ENCODE measurements at places on chromosomes 12 and 14.

DNA sequence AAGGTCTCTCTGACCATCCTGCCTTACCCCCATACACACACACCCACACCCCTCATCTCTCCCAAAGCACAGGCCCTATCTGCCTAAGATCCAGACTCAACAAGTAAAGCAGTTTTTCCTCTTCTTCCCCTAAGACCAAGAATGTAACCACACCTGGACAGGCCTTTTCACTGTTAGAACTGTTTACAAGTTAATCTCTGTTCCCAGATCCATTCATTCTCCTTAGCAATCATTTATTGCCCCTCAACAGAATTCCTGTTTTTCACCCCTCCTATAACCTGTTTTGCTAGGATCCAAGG lies 1.9 kb upstream of the CIROP start:
- DNase-seq: no peak

DNA sequence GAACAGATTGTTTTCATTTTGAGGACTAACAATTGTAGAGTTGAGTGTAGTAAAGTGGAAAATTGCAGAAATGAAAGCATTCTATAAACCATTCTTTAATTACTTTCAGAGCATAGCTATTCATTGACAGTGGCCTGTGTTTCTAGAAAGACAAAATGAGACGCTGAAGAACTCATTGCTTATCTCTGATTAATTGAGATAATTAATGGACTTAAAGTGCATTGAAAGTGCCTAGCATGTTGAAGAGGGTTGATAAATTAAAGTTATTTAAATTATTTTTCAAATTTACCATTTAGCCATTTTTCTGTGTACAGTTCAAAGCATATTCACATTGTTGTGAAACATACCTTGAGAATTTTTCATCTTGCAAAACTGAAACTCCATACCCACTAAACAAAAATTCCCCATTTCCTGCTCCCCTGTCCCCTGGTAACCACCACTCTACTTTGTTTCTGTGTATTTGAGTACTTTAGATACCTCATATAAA lies 57.4 kb downstream of the DAAM1 start:
- no peak for DNase-seq

- no peak for DNase-seq
These were observed 236.1 kb upstream of the PLEKHG7 start for GRCh38 chr12:92466391-92467305.

GRCh38 chr14:91335191-91336092 lies 82.2 kb downstream of the CCDC88C start:
- no peak for DNase-seq

DNA sequence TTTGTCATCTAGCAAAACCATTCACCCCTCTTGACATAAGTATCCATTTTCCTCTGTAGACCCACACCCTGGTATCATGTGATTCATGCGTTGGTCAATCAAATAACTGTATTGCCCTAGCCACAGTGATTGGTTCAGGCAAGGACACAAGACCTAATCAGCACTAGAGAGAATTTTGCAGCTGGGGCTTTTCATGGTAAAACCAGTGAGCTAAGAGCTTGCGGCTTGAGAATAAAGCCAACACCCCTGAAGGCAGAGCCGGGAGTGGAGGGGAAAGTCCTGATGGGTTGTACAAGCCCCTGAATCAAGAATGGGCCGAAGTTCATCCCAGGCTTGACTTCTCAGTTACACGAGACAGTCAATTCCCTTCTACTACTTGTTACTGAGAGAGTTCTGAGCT lies 33.2 kb upstream of the LTBP2 start:
- no peak for DNase-seq

GRCh38 chr12:115588131-115588530 lies 689.4 kb downstream of the MED13L start:
- no peak for DNase-seq

- DNase-seq: no peak
These were observed 170.7 kb upstream of the MYL2 start for GRCh38 chr12:111091051-111091450.

DNA sequence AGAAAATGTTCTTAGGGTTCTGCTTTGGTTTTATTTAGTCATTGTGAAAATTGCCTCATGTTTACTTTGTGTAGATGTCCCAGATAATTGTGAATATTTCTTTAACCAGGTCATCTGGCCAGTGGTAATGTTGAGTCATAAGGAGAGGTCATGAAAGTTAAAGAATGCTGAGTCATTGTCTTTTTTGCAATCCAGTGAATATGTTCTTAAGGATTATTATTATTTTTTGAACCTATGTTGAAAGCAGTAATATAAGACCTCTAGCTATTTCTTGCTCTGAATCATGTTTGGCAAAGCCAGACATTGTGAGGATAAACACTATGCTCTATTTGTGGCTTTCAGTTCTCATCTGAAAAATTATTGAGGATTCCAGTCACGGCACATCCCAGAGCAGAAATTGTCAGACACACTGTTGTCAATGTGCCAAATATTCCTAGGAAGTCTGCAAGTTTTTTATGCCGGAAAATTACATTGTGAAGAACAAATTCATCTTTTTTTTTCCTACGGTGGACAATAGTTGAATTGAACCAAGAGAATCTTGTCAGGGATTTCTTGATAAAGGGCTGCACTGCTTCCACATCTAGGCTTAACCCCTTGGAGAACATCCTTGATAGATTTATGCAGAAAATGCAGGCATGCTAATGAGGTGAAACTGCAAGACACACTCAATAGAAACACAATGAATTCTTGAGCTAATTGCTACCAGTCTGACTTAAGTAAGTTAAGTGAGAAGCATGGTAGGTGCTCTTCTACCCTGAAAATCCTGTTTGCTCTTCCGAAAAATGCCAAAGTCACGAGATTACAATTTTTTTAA lies 369.6 kb downstream of the ATP23 start:
- no peak for DNase-seq

DNA sequence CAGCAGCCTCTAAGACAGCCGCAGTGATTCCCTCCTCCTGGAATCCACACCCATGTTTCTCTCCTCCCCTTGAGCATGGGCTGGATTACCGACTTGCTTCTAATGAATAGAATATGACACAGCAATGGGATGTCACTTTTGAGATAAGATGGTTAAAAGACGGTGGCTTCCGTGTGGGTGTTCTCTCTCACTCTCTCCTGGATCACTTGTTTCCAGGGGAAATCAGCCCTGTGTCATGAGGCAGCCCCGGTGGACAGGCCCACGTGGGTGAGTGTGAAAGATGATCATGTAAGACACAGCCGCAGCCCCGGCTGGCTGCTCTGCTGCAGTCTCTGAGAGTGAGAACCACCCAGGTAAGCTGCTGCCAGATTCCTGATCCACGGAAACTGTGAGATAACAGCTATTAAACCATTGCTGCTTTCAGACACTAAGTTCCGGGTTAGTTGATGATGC lies 10.7 kb downstream of the MOAP1 start:
- DNase-seq: no peak

DNA sequence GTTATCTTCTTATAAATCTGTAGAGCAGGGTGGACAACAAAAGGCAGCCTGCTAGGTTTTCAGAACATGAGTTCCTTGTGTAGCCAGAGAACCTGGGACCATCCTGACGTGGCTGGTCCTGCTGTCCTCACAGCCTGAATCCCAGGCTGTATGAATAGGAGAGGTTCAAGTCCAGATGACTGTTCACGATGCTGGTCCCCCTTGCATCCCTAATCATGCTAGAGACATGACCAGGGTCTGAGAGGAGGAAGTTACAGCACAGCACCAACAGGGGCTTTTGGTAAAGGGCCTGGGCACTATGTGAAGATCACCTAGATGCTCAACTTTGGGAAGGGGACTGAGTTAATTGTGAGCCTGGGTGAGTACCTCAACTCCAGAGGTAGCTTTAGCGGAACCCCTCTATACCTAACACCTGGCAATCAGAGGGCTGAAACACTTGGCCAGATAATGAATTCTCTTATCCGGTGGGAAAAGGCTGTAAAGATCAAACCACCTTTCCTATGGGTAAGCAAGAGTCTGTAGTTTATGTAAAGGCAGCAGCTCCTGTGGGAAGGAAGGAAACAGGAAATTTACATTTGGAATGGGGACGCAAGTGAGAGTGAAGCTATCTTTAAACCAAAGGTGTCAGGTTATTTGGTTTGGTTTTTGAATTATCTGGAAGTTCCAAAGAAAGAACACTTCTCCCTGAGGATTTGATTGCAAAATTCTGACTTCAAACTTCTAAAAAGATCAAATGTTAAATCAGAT lies 112.8 kb downstream of the DAD1 start:
- DNase-seq: no peak

GRCh38 chr14:88422919-88423650 lies 37.6 kb downstream of the SPATA7 start:
- DNase-seq: no peak

DNA sequence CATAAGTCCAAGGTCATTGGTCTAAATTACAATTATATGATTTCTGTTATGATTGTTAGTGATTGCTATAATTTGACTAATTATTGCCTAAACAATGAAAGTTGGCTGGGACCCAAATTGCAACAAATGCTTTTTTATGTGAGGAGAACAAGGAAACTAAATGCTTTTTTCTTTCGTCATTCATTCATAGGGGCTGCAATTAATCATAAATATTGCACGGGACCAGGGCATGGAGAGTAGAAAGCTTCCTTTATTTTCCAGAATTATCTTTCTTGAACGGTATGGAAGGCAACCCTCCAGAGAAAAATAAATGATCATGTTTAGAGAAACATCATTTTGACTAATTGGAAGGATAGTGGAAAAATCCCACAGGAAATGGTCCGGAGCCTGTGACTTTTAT lies 32.6 kb upstream of the ARHGAP5 start:
- DNase-seq: no peak
